ENCODE measurements at places on chromosomes 4 and X. TPM values are rescaled to one million over a fixed set of nuclear protein-coding genes. Genes with fewer than 3 reads are reported as not detected.

Gene SULT1B1
- total RNA-seq = 117 TPM

Gene FGG
- total RNA-seq = not detected

- no peak for DNase-seq
These were observed 255.1 kb upstream of the GPRIN3 start for GRCh38 chr4:89562746-89563145.

DNA sequence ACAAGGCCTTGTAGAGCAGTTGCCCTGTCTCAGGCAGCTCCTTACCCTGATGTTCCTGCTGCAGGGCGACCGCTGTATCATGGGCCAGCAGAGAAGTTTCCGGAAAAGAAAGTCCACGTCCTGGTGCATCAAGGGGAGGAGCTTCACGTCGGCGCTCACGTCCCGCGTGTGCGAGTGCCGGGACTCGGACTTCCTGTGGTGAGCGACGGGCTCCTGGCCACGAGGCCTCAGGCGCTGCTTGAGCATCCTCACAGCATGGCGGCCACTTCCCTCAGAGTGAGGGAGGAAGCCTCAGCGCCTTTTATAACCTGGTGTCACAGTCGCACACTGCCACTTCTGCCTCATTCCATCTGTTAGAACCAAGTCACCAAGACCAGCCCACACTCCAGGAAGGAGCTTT is 225.5 kb downstream of the AFAP1 start:
- no peak for DNase-seq

Gene RNF150
- total RNA-seq = 7.9 TPM

Gene ELF4
- total RNA-seq = 48.6 TPM

Gene NUP62CL
- total RNA-seq = 3.5 TPM

DNA sequence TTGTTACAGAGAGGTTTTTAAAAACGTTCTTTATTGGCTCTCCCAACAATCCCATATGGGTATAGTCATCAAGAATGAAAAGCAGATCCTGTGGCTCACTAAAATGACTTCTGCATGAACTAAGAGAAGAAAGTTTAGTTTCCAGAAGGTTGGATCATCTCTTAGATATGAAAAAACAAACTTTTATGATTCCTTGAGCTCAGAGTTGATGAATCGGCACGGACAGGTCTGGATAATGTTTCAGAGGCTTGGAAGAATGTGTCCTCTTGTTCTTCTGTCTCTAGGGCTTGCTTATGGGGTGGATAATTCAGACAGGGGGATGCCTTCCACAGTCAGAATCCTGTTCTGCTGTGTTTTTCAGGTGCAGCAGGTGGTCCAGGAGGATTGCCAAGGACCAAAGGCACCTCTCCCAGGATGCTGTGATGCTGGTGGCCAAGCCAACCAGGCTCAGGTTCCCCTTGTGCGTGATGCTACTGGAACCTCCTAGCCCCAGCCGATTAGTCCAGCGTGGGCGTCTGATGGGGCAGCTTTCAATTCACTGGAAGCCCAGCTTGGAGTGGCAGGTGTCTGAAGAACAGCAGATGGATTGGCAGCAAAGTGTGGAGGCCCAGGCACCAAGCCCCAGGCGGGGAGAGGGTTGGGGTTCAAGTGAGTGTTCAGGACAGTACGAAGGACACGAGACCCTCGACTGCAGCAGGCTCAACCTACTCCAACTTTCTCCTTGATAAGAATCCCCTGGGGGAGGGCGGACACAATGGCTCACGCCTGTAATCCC is 30.3 kb downstream of the CCKAR start:
- DNase-seq = no peak

Gene SLITRK4
- 0.32 TPM for total RNA-seq

DNA sequence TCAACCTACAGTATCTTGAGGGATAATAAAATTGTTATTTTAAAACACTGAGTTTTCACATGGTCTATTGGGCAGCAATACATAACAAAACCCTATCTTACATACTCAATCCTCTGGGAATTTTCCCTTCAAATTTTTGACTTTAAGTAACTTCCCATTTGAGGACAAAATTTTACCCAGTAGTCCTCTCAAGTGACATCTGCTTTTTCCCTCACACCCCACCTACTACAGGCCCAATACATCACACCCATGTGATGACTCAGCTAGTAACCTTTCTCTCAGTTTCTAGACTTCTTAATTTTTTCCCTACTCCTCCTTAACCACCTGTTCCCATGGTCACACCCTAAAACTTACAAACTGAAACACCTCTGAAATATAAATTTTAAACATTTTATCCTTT is 12.2 kb upstream of the RAP1GDS1 start:
- DNase-seq = no peak

Gene PNMA5
- total RNA-seq = not detected

DNA sequence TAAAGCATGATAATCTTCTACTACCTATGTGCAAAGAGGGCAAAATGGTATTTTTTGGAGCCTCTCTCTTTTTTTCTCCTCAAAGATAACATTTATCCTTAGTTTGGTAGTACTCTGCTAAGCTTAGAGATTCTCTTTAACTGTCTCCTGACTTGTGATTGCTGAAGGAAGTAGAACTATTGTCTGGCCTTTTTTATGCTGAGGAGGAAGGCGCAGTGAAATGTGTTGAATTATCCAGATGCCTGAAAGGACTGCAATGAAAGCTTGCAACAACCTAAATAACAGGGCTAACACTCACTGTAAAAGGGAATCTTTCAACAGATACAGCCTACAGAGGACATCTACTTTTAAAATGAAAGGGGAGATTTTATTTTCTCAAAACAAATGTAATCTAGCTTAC is 59.5 kb upstream of the CCDC160 start:
- no peak for DNase-seq

GRCh38 chr4:189355590-189355989 is 585.1 kb upstream of the FRG1 start:
- DNase-seq = no peak

DNA sequence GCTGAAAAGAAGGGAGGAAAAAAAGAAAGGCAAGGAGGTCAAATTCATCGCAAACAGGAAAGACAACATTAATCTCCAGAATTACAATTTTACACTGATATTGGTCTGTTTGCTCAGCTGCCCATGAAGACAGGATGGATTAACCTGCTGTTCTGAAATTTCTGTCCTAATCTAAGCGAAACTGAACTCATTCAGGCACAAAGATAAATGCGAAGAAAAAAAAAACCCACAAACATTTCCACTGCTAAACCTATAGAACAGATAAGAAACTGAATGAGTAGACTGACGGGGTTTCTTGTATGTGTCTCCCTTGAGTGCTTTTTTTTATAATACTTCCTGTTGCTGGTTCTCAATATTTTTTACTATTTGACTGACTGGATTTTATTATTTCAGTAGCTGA is 251.8 kb upstream of the FTHL17 start:
- no peak for DNase-seq

DNA sequence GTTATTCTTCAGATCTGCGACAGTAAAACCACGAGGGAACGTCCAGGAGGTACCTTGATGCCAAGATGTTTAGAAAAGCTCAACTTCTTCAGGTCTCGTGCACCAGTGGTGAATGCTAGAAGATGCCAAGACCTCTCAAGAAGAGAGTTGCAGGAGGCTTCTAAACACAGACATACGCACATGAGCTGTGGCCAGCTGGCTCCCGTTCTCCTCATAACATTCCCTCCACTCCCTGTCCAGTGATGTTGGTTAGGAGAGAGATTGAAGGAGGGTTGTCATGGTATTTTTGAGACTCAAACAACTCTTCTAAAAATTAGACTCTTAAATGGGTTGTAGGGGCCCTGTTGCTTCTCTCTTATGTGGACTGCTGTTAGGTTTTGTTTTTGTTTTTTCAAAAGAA is 184.3 kb downstream of the QDPR start:
- DNase-seq = no peak

Gene CXCL8
- 0.55 TPM for total RNA-seq

DNA sequence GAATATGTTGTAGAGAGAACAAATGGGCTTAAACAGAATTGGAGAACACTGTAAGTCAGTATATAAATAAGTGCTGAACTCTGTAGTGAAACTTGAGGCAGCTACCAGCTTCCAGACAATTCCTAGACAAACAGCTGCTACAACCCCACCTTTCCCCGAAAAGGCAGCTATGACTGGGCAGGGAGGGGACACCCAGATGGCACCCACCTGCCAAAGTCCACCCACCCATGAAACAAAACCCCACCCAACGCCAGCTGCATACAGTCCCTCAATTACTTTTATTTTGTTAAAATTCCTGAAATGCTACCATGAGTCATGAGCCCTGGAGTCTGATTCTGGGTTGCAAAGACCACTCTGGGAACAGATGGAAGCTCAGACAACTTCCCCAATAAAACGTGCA is 24.4 kb downstream of the RELL1 start:
- no peak for DNase-seq

Gene SCLT1
- total RNA-seq = 13.1 TPM

Gene SPANXB1
- not detected for total RNA-seq

DNA sequence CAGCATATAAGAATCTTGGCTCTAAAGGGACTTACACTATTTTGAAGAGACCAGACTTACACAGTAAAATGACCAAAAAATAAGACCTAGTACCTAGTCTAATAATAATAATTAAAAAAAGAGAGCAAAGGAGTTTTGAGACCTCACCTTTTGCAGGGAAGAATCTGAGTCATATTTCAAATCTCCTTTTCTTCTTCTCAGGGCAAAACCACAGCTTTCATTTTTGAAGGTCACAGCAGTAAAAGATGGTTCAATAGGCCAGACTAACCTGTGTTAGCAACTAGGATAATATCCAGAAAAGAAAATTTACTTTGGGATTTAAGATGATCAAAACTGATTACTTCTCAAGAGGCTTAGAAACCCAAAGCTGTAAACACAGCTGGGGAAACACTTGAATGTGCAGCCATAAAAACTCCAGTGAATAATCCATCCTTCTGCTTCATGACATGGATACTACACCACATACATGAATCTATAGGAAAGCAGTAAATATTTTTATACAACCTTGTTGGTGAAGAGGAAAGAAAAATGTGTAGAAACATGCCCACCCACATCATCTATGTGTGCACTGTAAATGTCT is 25.9 kb upstream of the LNX1 start:
- DNase-seq = no peak

DNA sequence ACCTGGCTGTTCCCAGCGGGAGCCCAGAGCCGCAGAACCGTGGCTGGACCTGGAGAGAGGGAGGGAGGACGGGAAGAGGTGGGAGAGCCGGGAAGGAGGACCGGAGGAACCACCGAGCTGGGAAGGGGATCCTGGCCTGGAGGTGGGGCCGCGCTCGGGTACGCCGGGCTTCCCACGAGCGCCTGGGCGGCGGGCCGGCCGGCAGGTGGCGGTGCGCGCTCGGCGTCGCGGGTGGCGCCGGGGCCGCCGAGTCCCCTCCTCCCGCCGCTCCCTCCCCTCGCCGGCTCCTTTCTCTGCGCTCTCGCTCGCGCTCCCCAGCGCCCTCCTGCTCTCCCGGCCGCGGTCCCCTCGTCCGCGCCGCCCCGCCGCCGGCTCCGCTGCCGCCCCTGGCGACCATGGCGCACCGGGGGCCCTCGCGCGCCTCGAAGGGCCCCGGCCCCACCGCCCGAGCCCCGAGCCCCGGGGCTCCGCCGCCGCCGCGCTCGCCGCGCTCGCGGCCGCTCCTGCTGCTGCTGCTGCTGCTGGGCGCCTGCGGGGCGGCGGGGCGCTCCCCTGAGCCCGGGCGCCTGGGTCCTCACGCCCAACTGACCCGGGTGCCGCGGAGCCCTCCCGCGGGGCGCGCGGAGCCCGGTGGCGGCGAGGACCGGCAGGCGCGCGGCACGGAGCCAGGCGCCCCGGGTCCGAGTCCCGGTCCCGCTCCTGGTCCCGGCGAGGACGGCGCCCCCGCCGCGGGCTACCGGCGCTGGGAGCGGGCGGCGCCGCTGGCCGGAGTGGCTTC is at the start of gene SORCS2:
TSS of gene SORCS2 (plus strand) at position 287 of the 778 bp plus-strand sequence.
- DNase-seq = peak; percentile 49

- DNase-seq = no peak
These were observed 90.9 kb downstream of the ZNF827 start for GRCh38 chr4:145847764-145848163.

DNA sequence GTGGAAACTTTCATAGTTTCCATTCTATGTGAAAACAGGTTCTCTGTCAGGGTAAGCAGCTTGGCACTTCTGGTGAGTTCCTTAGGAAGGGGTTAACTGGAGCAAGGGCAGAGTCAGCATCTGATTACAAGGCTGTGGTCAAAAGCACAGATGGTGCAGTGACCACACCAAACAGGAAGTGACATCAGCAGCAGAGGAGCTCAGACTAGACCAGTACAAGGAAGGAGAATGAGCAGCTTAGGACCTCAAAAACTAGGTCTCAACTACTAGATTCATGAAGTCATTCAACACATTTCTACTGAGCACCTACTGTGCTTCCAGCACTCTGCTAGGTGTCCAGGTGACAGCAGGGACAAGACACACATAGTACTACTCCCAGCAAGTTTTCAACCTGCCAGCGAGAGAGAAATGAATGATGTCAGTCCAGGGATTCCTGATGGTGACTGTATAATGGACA is 130.2 kb downstream of the AMELX start:
- peak; percentile 35 for DNase-seq

DNA sequence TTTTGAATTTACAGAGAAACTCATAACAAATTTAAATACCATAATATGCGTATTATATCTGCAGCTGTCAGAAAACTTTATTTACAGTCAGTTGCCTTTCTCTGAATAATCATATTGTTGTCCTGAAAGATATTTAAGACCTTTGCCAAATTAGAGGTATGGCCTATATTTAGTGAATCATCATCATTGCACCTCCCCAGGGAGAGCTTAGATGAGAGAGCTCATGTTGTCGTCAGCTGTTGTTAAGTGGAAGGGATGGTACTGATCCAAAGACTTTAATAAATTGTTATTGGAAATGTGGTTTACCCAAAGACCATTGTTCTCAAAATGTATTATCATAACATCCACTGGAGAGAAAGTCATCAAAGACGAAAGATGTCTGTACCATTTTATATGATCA is 128.6 kb downstream of the HTR2C start:
- no peak for DNase-seq

DNA sequence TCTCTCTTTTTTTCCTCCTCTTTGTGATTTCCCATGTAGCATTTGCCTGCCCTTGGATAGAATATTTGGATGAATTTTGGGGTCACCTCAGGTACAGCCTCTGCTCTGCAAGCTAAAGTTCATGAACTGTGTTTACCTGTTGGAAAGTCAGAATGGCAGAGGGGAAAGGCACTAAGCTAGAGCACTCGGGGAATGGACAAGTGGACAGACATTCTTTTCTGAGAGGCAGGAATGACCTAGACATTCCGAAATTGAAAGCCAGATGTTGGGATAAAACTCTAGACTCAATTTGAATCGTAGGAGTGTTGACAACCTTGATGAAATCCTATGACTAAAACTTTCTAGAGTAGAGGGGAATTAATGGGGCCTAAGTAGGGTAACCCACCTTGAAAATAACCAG is 56.1 kb downstream of the LUZP4 start:
- no peak for DNase-seq

- DNase-seq = no peak
These were observed 226.3 kb upstream of the VCX3A start for GRCh38 chrX:6761251-6761650.

DNA sequence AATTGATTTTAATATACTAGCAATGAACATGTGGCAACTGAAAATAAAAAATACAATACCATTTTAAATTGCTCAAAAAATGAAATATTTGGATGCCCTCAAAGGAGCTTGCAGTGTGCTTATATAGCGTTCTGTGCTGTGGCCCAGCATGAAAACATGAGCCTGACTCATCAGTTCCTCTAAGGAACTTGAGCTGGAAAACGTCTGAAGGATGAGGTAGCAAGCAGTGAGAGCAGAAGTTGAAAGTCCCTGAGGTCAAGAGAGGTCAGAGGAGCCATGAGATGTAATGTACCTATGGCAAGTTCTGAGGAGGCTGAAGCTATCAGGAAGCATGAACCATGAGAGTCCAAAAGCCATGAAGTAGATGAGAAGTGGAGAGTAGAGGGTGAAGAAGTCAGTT is 59.7 kb downstream of the HMGB3 start:
- no peak for DNase-seq

All from transverse colon (tissue), 4 donors.